ENCODE measurements at places on chromosomes 7 and 10. TPM values are rescaled to one million over a fixed set of nuclear protein-coding genes. Genes with fewer than 3 reads are reported as not detected.

The IDI2 gene
- not detected for total RNA-seq

The TLX1 gene
- not detected for total RNA-seq

The NACAD gene
- 1.3 TPM for total RNA-seq

The PPP1R9A gene
- 0.14 TPM for total RNA-seq

The NEBL gene
- total RNA-seq, result 0.22 TPM

The COL17A1 gene
- total RNA-seq, result under 0.01 TPM

The KEL gene
- not detected for total RNA-seq

The FZD8 gene
- total RNA-seq, result 151 TPM

The CALHM1 gene
- total RNA-seq, result not detected

The FKBP9 gene
- total RNA-seq, result 209 TPM

The MRPS17 gene
- 10.9 TPM for total RNA-seq
